Esophagus squamous epithelium (tissue), 5 donors: ENCODE measurements at places on chromosomes 7 and 10.

DNA sequence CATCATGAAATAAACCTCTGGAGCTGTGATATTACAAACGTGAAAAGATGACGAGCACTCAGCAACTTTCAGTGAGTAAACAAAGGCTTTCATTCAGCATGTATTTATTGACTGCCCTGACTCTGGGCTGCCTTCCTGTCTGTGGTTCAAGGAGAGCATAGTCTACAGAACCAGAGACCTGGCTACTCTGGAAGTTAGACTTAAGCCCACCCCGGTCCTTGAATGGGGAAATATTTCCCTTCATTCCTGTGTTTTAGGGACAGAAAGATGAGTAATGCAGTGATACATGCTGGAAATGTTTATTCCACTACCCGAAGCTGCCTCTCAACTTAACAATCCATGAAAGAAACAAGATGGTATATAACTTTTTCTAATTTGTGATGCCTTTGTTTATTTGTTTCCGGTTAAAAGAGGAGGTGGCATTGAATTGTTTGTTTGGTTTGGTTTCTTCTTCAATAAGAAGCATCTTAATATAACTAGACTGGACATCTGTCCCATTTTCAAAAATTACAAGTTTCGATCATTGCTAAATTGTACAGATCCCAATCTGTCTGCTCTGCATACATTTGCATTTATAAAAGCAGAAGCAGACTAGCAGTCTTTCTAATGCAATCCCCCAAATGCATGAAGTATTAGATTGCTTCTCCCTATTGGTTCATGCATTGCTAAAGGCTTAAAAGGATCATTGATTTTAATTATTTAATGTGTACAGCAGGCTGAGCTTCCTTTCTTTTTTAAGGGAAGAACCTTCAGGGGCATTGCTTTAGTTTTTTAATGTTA lies 57.7 kb downstream of the TRUB1 start:
- no peak for DNase-seq

DNA sequence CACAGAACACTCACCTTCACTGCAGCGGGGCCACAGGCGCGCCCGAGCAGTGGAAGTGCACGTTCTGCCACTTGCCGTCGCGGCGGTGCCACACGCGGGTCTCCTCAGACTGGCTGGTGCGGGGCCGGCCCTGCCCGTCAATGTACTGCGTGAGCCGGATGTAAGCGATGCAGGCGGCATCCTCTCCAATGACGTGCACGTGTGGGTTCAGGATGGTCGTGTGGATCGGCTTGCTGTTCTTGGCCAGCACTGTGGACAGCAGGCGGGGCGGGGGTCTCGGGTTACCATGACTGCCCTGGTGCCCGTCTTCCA lies 19.2 kb downstream of the YKT6 start:
- DNase-seq, result no peak

DNA sequence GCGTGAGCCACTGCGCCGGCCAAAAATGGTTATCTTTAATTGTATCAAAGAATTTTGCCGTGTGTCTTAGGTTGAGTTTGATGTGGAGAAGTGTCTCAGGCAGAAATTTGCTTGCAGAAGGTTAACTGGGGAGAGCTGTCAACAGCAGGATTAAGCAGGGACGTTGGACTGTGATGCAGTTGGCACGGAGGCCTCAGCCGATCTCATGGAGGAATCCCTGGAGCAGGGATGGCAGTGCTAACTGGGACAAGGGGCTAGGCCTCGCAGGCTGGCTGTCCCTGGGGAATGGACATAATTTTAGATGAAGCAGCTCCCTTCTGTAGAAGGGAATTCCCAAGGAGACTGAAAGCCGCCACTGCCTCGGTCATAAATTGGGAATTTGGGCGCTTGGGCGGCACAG lies 12.3 kb upstream of the KIF5B start:
- DNase-seq, result no peak

GRCh38 chr10:86653379-86653778 lies 968 bp upstream of the OPN4 start:
- no peak for DNase-seq
